ENCODE measurements at places on chromosomes 7 and 10. TPM values are rescaled to one million over a fixed set of nuclear protein-coding genes. Genes with fewer than 3 reads are reported as not detected.

DNA sequence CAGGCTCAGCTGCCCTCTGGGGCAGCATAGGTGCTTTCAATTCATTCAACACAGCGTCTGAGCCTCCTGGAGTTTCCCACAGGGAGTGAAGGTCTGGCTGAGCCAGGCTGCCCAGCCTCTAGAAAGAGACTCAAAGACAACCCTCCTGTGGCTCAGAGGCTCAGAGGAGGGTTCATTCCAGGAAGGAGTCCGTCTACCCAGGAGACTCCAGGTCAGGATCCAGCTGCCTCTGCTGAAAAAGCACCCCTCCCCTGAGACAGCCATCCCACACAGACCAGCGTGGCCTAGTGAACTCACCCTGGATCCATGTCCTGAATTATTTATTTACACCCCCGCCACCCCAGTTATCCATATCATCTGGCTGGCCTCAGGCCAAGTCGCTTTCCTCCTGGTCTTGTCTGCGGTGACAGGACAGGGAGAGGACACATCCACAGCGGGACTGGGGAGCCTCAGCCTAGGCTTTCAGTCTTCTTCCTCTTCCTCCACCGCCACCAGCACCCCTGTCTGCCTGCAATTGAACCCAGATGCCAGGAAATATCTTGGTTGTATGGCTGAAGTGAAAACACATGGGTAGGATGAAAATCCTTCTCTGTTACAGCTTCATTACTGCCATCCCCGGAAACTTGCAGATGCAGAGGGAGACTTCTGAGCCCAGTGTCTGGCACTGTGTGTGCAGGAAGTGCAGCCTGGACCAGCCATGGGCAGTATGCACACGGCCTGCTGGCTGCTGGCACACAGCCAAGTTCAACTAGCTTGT lies 44.0 kb upstream of the COL13A1 start:
- H3K4me3 ChIP-seq: no peak overlapping the region
- H3K27me3 ChIP-seq: peaks cover 13% of the 10 kb centered on the region
- no peaks in the 10 kb centered on the region for H3K36me3 ChIP-seq
- H3K4me1 ChIP-seq: no peaks in the 10 kb centered on the region
- DNase-seq: no peak

NUTM2A gene
- total RNA-seq: not detected

DNA sequence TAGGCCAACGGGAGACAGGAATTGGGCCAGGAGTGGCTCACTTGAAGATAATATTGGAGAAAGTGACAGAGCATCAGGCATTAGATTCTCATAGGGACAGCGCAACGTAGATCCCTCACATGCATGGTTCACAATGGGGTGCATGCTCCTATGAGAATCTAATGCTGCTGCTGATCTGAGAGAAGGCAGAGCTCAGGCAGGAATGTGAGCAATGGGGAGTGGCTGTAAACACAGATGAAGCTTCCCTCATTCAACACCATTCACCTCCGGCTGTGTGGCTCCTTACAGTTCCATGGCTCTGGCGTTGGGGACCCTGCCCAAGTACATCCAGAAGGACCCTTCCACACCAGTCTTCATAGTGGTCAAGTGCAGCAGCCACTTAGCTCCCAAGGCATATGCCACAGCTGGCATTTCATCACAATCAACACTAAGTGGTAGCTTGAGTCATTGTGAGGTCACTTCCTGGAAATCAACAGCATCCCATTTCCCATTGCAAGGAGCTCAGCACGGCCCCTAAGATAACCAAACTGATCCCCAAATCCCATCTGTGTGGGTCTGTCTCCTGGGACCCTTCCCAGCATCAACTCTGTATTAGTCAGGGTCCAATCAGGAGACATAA lies 174.5 kb downstream of the TPST1 start:
- H3K36me3 ChIP-seq: peaks cover 2% of the 10 kb centered on the region
- DNase-seq: no peak
- no peaks in the 10 kb centered on the region for H3K27me3 ChIP-seq
- H3K4me1 ChIP-seq: no peaks in the 10 kb centered on the region
- no peak overlapping the region for H3K4me3 ChIP-seq

DNA sequence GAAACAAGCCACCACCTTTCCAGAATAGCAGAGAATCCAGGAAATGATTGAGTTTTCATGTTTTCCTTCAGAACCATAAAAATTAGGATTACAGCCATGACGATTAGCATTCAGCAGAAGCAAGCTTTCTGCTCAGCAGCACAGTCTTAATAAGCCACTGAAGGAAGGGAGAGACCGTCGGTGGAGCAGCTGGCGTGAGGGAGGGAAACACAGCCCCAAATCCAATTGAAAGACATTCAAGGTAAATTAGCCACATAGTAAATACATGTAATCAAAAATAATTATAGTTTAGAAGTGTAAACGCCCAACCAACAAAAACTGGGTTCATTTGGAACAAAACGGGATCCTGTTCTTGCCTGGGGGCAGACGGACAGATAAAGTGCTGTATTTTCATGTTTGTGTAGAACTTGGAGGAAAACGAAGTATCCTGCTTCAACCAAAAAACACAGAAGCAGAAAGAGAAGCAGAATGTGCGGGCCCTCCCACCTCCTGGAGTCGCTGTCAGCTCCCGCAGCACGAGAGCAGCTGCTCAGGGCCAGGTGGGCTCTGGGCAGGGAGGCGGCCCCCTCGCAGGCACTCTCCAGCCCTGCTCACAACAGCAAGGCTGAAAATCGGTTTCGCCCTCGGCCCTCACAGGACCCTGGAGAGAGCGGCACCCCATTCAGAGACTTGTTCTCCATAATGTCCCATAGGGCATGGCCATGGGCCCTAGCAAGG lies 84.9 kb downstream of the TCERG1L start:
- no peaks in the 10 kb centered on the region for H3K4me1 ChIP-seq
- H3K27me3 ChIP-seq: no peaks in the 10 kb centered on the region
- no peaks in the 10 kb centered on the region for H3K36me3 ChIP-seq

DNA sequence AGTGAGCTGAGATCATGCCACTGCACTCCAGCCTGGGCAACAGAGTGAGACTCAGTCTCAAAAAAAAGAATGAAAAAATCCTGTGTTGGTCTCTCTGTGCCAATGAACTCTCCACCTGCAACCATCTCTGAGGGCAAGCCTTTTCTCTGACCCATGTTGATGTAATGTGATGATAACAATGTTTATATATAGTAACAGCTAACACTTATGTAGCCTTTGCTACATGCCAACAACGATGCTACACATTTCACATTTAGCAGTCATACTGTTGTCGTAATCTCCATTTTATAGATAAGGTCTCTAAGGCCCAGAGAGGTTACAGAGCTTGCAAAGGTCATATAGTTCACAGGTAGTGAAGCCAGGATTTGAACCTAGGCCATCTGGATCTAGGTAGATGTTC lies 11.5 kb downstream of the COX15 start:
- H3K4me1 ChIP-seq: no peaks in the 10 kb centered on the region
- no peak for DNase-seq
- H3K27ac ChIP-seq: no peak overlapping the region
- H3K4me3 ChIP-seq: no peak overlapping the region
- H3K27me3 ChIP-seq: no peaks in the 10 kb centered on the region

NPY4R gene
- total RNA-seq: not detected

GRCh38 chr10:33233221-33233620 lies 101.2 kb downstream of the NRP1 start:
- peaks cover 26% of the 10 kb centered on the region for H3K27me3 ChIP-seq
- no peak for DNase-seq
- no peaks in the 10 kb centered on the region for H3K36me3 ChIP-seq
- no peaks in the 10 kb centered on the region for H3K4me1 ChIP-seq

DNA sequence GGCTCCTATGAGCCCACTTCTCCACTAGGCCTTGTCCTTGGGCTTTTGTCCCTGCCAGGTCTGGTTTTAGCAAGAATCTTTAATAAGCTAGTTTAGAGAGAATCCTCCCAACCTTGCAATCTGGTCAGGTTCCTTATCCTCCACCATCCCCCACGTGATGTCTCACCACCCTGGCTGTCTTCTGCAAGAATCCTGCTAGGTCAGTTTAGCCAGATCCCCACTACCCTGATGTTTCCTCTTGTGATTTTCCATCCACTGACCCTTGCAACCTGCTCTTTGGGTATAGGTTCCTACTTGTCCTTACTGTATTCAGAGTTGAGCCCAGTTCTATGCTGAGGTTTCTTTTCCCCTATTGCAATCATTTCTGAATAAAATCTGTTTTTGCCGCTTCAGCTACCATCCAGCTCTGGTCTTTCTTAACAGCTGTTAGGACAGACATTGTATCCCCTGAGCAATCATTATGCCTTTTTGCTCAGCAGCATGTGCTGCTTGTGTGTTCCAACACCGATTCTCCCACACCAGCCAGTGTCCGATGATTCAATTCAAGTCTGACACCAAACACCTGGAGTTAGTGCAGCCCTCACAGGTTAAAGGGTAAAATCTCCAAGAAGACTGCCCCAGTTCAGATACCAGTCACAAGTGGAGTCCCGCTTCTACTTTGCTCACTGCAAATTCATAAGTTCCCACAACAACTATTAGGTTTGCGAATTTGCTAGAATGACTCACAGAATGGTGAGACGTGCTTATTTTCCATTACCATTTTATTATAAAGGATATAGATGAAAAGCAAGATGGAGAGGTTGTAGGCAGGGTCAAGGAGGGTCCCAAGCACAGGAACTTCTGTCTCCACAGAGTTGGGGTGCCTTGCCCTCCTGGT lies 62.2 kb upstream of the ADCY1 start:
- no peak for DNase-seq
- H3K4me1 ChIP-seq: no peaks in the 10 kb centered on the region
- no peak overlapping the region for H3K27ac ChIP-seq
- no peaks in the 10 kb centered on the region for H3K36me3 ChIP-seq
- H3K4me3 ChIP-seq: no peak overlapping the region
- H3K27me3 ChIP-seq: no peaks in the 10 kb centered on the region

- H3K4me1 ChIP-seq: no peaks in the 10 kb centered on the region
- no peak overlapping the region for H3K4me3 ChIP-seq
- H3K36me3 ChIP-seq: no peaks in the 10 kb centered on the region
- no peak overlapping the region for H3K27ac ChIP-seq
- DNase-seq: no peak
- H3K27me3 ChIP-seq: peaks cover 17% of the 10 kb centered on the region
These were observed 38.9 kb upstream of the RSU1 start for GRCh38 chr10:16856092-16856491.

DNA sequence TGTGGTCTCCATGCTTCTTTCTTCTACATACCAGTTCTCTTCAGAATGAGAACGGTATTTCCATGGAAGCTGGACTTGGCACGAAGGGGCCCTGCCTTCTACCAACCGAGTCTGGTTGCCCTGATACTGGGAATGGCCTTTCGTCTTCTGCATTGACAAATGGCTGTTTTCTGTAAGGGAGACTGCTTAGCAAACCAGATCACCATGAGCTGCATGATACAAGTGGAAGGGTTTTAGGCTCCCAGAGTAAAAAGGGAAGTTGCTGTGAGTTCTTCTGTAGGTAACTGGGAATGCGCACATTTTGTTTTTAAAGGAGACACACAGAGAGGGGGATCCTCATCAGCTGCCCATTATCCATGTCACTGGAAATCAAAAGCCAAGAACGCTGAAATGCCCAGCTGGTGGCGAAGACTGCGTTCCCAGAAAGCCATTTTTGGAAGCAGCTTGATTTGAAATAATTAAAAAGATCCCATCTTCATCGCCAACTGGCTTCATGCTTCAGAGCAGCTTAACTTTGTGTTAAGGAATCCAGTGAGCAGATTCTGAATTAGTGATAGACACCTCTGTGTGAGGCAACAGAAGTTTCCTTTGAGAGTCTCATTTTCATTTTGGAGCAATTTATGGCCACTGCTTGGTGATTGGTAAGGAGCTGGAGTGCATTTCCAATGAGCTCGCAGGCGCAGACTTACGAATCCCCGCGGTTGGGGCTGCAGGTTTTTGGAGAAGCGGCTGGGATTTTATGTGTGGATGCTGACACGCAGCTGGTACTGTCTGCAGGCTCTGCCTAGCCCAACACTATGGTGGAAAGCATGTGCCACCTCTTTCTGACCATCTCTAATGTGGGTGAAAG lies 672.7 kb upstream of the FOXK1 start:
- no peak overlapping the region for H3K27ac ChIP-seq
- H3K36me3 ChIP-seq: no peaks in the 10 kb centered on the region
- no peaks in the 10 kb centered on the region for H3K27me3 ChIP-seq
- no peak overlapping the region for H3K4me3 ChIP-seq

DNA sequence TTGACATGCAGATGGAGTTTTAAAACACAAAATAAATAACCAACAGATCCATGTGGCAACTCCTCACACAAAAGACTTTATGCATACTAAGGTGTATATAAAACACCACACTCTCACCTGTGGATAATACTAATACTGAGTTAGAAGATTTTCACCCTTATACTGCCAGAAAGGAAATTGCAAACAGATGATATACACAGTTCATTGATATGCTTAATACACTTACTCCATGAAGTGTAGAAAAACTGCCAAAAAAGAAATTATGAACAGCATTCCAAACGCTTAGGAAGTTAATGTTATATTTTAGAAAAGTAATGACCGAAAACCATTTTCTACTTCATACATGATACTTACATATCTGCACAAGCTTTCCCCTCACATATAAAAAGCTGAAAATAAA lies 17.6 kb upstream of the SNX13 start:
- peaks cover 16% of the 10 kb centered on the region for H3K27me3 ChIP-seq
- no peaks in the 10 kb centered on the region for H3K36me3 ChIP-seq
- no peak overlapping the region for H3K27ac ChIP-seq
- H3K4me3 ChIP-seq: no peak overlapping the region
- H3K4me1 ChIP-seq: peaks cover 6% of the 10 kb centered on the region

- peak; percentile 69 for DNase-seq
- peaks cover 11% of the 10 kb centered on the region for H3K36me3 ChIP-seq
- peak overlapping the region; percentile 92 for H3K27ac ChIP-seq
- peak overlapping the region; percentile 56 for H3K4me3 ChIP-seq
- H3K27me3 ChIP-seq: no peaks in the 10 kb centered on the region
These were observed 56.7 kb downstream of the OSBPL3 start for GRCh38 chr7:24923172-24923865.

AKR1E2 gene
- 7.9 TPM for total RNA-seq

DNA sequence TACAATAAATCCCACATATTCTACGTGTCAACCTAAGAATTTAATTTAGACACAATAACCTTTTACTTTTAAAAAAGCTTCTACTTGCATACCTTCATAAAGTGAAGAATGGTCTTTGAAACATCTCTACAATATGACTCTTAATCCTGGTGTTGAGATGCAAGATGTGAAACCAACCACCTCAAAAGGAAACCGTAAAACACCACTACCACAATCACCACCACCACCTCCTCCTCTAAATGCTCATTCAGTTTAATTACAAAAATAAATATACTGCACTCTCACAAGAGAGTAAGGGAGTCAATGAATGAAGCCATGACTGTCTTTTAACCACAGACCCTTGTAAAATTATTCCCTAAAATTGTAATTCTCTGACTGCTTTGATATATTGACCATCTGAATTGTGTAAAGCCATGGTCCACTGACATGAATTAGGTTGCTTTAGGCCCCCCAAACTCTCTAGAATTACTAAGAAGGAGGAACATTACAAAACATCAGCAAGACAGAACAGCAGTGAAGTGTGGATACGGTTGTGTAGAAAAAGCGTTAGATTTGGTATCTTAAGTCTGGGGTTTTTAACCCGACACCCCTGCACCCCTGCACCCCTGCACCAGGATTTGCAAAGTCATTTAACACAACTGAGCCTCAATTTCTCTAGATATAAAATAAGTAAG lies 171.4 kb downstream of the SFMBT2 start:
- peak overlapping the region; percentile 14 for H3K4me3 ChIP-seq
- H3K4me1 ChIP-seq: peaks cover 50% of the 10 kb centered on the region
- H3K27ac ChIP-seq: peak overlapping the region; percentile 46
- H3K27me3 ChIP-seq: peaks cover 2% of the 10 kb centered on the region
- peak; percentile 79 for DNase-seq

- no peak overlapping the region for H3K27ac ChIP-seq
- DNase-seq: no peak
- H3K4me3 ChIP-seq: no peak overlapping the region
- H3K36me3 ChIP-seq: no peaks in the 10 kb centered on the region
These were observed 9.8 kb upstream of the SEMA3D start for GRCh38 chr7:85196696-85197095.

OPALIN gene
- not detected for total RNA-seq

GPNMB gene
- total RNA-seq: 0.95 TPM

Data from activated CD4-positive, alpha-beta T cell treated with anti-CD3 and anti-CD28 coated beads, Interleukin-2, amount 10 ng/mL, durations not matched to agents 24 days and 14 days (primary cell).